Stimulated activated CD8-positive, alpha-beta memory T cell treated with anti-CD3 and anti-CD28 coated beads, Interleukin-2, amount 100 ng/mL, for 1 hour (primary cell): ENCODE measurements at places on chromosomes 16 and 17.

GRCh38 chr17:19302791-19303331 lies 59.7 kb downstream of the B9D1 start:
- no peak for DNase-seq

- no peak for DNase-seq
Observed at GRCh38 chr16:81198635-81199034, 39.9 kb upstream of the BCO1 start.

DNA sequence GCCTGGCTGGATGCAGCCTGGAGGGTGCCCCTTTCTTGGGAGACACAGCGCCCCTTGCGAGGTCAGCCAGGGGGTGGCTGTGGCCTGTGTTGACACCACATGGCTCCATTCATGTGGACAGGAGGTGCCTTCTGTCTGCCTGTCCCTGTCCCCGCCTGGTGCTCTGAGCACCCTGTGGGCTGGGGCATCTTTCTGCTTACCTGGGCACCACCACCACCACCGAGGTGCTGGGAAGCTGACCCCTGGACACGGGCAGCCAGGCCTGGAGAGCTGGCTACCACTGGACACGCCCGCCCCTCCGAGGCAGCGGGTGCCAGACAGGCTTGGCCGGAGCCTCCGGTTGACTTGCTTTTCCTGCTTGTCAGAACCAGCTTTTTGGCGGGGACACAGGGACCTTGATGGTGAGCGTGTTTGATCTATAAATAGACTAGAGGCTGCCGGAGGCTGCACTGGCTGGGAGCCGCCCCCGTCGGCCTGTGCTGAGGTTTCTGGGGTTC lies 121.3 kb upstream of the GSE1 start:
- no peak for DNase-seq

GRCh38 chr17:43463241-43463640 lies 20.5 kb upstream of the DHX8 start:
- no peak for DNase-seq

DNA sequence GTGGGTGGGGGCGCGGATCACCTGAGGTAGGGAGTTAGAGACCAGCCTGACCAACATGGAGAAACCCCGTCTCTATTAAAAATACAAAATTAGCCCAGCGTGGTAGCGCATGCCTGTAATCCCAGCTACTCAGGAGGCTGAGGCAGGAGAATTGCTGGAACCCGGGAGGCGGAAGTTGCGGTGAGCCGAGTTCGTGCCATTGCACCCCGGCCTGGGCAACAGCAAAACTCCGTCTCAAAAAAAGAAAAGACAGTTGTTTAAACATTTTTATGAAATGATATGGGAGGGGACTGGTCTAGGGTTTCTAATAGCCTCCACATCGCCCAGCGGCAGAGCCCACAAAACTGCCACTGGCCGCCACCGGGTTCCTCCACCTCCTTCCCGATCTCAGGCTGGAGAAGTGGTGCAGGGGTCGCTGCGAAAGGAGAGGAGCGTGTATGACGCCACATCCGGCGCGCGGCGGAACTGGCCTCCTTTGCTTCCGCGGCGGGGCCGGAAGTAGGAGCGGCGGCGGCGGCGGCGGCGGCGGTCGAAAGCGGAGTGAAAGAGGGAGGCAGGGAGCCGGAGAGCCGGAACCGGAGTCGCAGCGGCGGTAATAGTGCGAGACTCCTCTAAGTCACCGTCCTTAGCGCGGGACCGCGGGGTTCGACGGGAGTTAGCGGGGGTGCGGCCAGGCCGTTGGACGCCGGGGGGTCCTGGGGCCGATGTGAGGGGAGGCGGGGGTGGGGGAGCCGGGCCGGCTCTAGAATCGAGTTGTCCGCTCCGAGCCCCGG lies at the start of gene PPP4C:
PPP4C (plus strand) TSS at position 492 of the 773 bp plus-strand sequence. CDS start 384 bp downstream, outside the sequence.
- DNase-seq = peak; percentile 80

- DNase-seq = no peak
Observed at GRCh38 chr17:64571746-64572145, 65.0 kb downstream of the CEP95 start.

GRCh38 chr17:19371259-19372010 lies 6.9 kb upstream of the MAPK7 start:
- no peak for DNase-seq

DNA sequence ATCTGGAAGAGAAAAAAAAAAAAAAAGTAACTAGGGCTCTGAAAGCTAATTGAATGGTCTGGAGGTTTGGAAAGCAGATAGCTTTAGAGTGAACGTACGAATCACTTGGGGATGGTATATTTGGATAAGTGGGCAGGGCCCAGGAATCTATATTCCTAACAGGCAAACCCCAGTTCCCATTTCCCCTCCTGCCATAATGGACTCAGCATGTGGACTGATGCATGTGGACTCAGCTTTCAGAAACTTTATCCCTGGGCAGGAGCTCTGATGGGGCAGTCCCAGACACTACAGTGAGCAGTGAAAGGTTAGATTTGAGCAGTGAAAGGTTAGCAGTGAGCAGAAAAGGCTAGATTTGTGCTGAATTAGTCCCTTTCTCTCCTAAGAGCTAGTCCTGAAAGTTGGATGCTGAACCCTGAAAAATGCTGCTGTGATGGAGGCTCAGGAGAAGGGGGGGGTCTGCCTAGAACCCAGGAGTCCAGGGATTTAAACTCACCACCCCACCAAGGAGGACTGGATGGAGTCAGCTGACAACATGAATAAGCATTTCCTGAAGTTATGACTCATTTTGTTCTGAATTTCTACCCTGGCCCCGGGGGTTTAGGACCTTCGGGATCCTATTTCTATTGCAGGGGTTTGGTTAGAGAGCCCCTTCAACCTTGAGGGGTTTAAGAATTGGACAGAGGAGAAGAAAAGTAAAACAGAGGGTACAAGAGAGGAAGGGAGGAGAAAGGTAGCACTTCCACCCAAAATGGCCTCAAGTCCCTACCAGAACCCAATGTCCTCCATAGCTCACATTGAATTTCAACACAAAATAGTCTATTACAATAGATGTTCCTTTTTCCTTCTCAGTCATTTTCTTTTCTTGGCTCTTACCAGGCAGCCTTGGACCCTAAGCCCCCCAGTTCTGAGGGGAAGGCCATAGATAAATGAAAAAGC lies 10.3 kb upstream of the FZD2 start:
- no peak for DNase-seq

GRCh38 chr17:37083456-37083855 lies 134.7 kb downstream of the AATF start:
- DNase-seq = no peak

- peak; percentile 35 for DNase-seq
Observed at GRCh38 chr17:46192439-46193150, 634 bp downstream of the KANSL1 start.

GRCh38 chr16:19175492-19176262 lies 7.6 kb downstream of the SYT17 start:
- no peak for DNase-seq

DNA sequence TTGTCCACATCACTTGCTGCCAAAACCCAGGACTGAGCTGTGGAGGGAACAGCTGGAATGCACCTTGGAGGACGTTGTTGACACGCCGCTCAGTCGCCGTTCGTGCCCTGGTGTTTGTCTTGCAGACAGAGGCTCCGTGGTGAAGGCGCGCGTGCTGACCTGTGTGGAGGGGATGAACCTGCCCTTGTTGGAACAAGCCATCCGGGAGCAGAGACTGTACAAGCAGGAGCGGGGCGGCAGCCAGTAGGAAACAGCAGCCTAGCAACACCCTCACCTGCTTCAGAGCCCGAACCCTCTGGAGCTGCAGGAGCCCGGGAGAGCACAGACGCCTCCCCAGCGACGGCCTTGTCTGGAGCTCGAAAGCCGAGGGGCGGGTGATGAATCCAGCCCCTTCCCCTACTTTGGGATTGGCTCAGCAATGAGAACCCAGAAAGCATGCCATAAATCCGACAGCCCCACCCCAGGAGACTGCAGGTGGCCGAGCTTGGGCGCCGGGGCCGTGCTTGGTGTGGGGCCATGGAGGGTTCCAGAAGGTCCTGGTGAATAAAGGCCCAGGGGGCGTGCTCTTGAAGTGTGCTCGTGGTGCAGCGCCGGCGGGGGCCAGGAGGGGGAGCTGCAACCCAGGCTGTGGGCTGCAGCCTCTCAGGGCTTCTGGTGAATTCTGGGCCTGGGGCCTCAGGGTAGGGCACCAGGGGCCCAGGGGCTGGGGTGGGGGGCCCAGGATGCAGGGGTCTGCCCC lies 470 bp upstream of the CDK3 start:
- DNase-seq = peak; percentile 30

DNA sequence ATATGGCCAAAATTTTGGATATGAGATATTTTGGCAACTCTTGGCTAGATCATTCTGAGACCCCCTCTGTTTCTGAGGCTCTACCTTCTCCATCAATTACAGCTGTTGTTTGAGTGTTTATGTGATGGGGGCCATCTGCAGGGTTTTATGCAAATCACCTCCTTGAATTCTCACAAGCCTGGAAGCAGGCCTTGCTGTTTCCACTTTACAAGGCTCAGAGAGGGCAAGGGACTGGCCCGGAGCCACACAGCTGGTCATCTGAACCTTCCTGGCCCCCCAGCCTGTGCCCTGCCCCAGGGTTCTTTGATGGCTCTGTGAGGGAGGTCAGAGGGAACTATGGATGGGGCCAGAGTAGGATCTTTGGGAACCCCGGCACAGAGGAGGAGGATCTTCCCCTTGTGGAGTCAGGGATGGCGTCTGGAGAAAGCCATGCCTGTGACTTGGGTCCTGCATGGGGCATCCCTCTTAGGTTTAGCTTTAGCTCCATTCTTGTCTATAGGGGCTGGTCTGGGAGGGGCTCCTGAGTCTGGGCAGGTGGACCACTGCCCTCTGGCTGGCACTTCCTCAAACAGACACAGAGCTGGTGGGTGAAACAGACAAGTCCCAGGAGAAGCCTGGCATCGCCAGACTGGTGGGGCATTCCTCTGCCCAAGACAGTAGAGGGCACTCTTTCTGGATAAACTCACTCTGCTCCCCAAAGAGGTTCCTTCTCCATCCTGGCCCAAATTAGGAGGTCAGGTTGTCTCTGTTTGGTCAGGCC lies 26.2 kb downstream of the IL21R start:
- no peak for DNase-seq

GRCh38 chr16:82329504-82330192 lies 159.6 kb upstream of the MPHOSPH6 start:
- DNase-seq = no peak

DNA sequence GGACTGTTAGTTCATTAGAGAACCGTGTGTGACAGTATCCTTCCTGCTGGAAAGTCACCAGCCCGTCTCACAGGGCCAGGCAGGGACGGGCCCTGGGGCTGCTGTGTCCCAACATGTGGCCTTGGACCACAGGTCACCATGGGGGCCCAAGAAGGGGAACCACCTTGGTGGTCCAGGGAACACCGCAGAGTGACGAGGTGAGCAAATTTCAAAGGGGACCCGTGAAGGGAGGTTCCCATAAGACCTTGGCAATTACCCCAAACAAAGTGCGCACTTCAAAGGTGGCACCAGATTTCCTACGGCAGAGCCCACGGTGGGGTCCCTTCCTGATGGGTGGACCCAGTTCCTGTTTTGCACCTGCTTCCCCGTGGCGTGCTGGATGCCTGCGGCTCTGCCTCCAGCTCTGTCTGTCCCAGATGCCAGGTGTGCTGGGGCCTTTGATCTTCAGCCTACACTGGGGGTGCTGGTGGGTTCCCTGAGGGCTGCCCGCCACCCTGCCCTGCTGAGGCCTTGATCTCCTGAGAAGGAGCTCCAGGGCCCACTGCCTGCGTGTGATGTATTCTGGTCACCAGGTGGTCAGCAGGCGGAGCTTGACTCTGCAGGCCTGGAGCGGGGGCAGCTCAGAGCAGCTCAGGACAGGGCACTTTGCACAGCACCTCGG lies 27.0 kb downstream of the SLC7A5 start:
- no peak for DNase-seq

GRCh38 chr17:20922128-20922670 lies 120.6 kb downstream of the USP22 start:
- DNase-seq = no peak

- DNase-seq = no peak
Observed at GRCh38 chr16:89572073-89572484, 3.5 kb upstream of the CPNE7 start.

- DNase-seq = no peak
Observed at GRCh38 chr16:57115514-57116182, 23.3 kb downstream of the CPNE2 start.

DNA sequence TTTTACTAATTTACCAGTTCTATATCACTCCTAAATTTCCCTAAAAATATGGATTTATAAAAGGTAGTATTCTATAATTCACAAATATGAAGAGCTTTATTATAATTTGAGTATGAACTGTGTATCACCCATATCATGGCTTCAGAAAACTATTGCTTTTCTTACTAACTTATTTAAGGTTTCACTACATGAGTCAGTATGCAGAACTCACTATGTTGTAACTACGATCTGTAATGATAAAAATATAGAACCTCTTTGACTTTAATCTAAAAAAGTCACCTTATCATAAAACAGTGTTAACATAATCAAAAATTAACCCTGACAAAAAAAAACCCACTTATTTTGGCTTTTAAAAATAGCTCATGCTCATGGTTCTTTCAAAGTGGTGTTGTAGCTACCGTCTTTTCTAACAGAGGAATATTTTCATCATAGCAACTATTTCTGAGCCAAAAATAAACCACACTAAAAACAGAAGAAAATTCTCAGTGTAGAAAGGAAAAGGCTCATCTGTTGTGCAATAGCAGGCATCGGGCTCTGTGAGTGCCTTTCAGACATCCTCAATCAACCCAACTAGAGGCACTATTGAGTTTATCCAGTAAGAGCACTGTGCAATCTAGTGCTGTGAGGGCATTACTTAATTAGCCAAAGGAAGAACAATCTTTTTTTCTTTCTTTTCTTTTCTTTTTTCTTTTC lies 42.1 kb downstream of the ITGAM start:
- DNase-seq = no peak

DNA sequence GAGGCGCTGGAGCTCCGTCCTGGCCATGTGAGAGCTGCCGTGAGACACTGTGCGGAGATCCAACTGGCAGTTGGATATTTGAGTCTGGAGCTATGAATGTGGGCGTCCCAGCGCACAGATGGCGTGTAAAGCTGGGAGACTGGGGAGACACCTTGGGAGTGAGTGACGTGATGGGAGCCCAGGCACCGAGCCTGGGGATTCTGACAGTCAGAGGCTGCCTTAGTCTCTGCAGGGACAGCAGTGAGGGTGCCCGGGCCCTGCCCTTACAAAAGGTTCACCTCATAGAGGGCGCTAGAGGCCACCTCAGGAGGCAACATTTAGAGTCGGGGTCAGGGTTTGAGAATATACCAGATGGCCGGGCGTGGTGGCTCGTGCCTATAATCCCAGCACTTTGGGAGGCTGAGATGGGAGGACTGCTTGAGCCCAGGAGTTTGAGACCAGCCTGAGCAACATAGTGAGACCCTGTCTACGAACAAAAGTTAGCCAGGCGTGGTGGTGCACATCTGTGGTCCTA lies 194.1 kb upstream of the GSE1 start:
- no peak for DNase-seq
